ENCODE measurements at places on chromosomes 3 and 15.

DNA sequence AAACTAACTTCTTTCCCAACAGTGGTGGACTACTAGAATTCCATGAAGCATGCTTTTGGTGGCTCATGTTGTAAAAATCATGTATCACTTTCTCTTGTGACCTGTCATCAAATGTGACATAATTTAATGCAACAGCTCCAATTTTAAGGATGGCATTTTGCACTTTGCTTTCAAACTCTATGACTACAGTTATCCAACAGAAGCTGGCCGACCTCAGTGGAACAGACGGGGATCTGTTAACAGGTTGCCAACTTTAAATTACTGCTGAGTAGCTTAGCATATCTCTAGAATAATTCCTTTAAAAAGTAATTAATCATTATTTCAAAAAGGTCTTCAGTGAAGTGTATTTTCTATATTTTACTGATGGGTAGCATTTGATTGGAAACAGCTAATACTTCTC, 907.4 kb downstream of the FHIT start:
- DNase-seq = no peak

DNA sequence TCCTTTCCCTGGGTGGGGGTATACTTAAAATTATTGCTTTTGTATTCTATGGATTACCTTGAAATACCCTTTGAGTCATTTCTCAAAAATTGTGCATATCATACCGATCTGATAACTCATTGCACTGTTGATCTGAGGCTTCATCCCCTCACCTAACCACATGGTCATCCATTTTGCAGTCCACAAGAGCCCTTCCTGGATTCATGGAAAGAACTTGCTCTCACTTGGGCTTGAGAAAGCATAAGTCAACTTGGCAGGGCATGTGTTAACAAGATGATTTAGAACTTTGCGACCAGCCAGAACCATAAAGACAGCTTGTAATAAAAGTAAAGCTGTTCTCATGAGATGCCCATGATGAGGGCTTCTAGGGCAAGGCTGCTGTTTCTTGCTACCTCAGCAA, 22.2 kb downstream of the MME start:
- DNase-seq = no peak

- no peak for DNase-seq
Observed at GRCh38 chr15:39404767-39405181, 176.1 kb upstream of the THBS1 start.

- DNase-seq = peak; percentile 18
Observed at GRCh38 chr3:8110966-8111798, 390.4 kb upstream of the LMCD1 start.

- DNase-seq = no peak
Observed at GRCh38 chr3:146157325-146158060, 3.5 kb downstream of the PLOD2 start.

DNA sequence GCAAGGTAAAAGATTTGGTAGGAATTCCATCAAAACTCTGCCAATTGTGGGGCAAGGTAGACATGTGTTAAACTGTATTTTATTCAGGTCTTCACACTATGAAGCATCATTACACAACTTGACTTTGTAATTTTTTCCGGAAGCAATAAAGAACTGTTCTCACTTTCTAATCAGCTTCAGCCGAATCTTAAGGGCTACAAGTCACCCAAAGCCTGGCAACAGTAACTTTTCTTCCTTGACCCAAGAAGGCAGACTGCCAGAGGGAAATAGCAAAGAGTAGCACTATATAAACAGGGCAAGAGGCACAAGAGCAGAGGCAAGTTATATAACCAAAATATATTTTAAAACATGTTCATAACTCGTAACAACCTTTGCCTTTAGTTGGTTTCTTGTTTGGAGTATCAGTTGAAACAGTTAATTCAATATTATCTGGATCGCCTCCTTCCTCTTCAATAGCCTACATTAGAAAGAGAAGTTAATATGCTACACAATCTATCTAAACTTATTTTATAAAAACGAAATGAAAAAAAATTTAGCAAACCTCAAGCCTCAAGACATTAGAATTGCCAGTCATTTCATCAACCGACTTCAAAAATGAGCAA, 1.4 kb downstream of the SLTM start:
- DNase-seq = no peak

- DNase-seq = no peak
Observed at GRCh38 chr3:13574798-13575451, 26.0 kb downstream of the FBLN2 start.

- no peak for DNase-seq
Observed at GRCh38 chr3:65342084-65342683, 654.4 kb upstream of the ADAMTS9 start.

GRCh38 chr3:119918992-119919933, 137.4 kb downstream of the NR1I2 start:
- DNase-seq = no peak

- no peak for DNase-seq
Observed at GRCh38 chr3:197468167-197468566, 87.6 kb downstream of the BDH1 start.

GRCh38 chr3:192957441-192958021, 39.9 kb upstream of the MB21D2 start:
- no peak for DNase-seq

DNA sequence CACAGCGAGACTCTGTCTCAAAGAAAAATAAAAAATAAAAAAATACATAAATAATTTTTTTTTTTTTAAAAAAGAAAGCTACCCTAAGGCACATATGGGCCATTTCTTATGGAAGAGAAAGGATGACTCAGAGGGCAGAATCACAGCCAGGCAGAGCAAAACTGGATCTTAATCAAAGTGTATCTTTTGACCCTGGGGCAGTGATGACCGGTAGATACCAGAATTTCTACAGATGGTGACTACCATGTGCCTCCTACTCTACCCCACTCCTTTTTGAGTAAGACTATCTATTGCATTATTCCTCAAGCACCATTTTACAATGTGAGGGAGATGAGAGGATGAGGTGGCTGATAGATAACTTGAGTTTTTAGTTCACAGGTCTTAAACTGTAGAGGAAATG, 26.0 kb downstream of the TARS3 start:
- no peak for DNase-seq

- DNase-seq = no peak
Observed at GRCh38 chr3:179560791-179561190, 1.9 kb upstream of the ACTL6A start.

GRCh38 chr3:72353236-72354128, 494.8 kb downstream of the SHQ1 start:
- DNase-seq = no peak

Data from stimulated activated CD4-positive, alpha-beta T cell treated with anti-CD3 and anti-CD28 coated beads, Interleukin-15, amount 100 ng/mL, for 1 hour (primary cell).